ENCODE measurements at places on chromosomes 4 and X.

- no peak for DNase-seq
These were observed 341.1 kb downstream of the GBA3 start for GRCh38 chr4:23033796-23034195.

DNA sequence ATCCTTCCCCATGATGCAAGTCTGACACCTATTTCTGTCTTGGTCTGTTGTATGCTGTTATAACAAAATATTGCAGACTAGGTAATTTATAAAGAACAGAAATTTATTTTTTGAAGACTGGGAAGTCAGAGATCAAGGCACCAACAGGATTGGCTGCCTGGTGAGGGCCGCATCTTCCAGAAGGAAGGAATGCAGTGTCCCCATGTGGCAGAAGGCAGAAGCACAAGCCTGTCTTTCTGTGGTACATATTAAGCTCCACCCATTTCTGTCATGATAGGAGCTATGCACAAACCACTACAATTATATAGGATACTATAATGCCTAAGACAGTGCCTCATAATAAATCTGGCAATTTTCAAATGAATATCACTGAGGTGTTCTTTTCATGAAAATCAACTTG, 502.3 kb upstream of the DIAPH2 start:
- no peak for DNase-seq

DNA sequence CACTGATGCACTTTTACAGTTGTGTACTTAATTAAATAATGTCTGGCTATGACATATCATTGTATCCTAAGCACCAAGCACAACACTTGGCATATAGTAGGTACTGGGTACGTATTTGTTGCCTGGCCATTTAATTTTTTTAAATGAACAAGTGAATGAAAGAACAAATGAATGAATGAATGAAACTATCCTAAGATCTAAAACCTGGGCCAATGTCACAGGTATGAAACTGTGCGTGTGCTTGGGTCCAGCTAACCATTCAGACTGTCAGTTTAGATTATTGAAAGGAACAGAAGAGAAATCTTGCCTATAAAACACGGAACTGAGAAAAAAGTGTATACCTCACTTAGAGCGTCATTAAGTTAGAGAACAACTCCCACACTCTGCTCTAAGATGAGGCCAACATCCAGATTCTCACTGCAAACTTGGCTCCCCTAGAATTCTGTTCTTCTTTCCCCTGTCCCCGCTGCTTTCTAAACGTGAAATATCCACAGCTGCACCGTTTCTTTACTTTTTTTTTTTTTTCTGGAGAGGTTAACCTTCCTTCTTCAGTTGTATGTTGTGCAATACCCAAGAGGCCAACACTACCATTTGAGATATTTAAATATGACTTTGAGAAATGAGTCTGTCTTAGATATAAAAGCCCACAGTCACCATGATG, 17.3 kb upstream of the SEL1L3 start:
- DNase-seq: no peak

DNA sequence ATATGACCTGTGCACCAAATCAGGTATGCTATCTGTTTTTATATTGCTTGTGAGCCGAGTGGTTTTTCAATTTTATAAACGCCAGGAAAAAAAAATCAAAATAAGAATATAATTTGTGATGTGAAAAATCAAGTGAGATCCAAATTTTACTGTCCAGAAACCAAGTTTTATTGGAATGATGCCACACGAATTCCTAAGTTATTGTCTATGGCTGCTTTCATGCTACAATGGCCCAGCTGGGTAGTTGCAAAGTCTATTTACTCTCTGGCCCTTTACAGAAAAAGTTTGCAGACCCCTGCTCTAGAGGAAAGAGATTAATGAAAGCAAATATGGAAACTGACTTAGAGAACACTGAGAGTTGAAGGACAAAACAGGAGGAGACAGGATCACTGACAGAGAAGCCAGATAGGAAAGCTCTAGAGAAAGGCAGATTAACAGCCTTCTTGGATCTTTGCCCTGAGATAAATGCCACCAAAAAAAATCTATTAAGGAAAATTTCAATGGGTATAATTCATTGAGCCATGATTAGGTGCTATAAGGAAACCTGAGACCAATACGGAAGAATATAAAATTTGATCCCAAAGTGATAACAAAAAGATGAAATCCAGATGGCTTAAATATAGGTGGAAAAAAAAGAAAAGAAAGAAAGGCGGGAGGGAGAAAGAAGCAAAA, 29.8 kb downstream of the PRSS12 start:
- DNase-seq: no peak

DNA sequence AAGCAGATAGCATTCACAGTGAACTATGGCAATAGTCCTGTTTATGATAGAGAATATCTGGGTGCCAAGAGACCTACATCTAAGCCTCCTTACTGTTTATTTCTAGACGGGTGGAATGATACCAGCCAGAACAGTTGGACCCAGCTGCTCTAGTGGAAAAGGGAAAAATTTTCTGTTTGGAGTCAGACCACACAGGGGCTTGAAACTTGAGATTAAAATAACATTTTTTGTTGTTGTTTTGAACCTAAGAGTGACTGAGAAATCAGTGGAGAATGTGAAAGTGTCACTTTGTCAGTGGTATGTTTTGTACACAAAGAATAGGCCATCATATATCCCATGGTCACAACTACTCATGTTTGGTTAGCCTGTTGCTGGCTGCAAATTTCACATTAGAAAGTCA, 105.7 kb downstream of the AGTR2 start:
- no peak for DNase-seq

GRCh38 chr4:122959441-122959840, 37.0 kb upstream of the NUDT6 start:
- no peak for DNase-seq

DNA sequence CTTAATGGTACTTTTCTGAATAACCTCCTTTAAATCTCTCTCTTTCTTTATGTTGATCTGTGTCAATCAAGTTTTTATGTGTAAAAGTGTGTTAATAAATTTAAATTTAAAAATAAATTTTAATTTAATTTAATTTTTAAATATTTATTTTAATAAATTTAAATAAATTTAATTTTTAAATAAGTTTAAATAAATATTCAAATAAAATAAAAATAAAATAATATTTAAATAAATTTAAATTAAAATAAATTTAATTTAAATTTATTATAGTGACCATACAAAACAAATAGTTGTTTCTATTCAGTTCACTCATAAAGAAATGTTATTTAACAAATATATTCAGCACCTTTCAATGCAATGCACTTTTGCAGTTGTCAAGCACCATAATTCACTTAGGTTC, 146.9 kb downstream of the GRID2 start:
- no peak for DNase-seq

Measured in activated CD4-positive, alpha-beta T cell treated with anti-CD3 and anti-CD28 coated beads, Interleukin-2, amount 10 ng/mL, durations not matched to agents 7 days and 5 days (primary cell).